HepG2 (cell line): ENCODE measurements at places on chromosomes 4 and X. TPM values are rescaled to one million over a fixed set of nuclear protein-coding genes. Genes with fewer than 3 reads are reported as not detected.

GRCh38 chrX:100494646-100495370 is 84.7 kb upstream of the PCDH19 start:
- H3K4me3 ChIP-seq: no peak overlapping the region
- no peaks in the 10 kb centered on the region for H3K27me3 ChIP-seq
- H3K27ac ChIP-seq: no peak overlapping the region

RGN gene
- total RNA-seq: 74.4 and 76.6 TPM in 2 replicates

DNA sequence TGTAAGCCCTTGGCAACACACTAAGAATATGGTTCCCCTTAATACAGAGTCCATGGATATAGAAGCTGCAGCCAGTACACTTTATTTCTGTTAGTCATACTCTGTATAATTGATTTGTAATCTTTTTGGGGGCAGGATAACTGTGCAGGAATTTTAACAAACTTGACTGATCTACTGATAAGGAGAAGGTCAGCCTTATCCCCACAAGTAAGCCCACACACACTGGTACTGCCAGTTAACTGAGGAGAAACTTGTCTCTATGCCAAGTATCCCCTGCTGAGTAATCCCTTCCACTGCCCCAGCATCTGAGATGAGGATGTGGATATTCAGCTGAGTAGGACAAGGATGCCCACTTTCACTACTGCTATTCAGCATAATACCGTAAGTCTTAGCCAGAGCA is 154.9 kb upstream of the CXXC4 start:
- no peak overlapping the region for H3K4me3 ChIP-seq
- no peak overlapping the region for H3K27ac ChIP-seq
- no peaks in the 10 kb centered on the region for H3K36me3 ChIP-seq
- H3K27me3 ChIP-seq: no peaks in the 10 kb centered on the region
- H3K4me1 ChIP-seq: no peaks in the 10 kb centered on the region
- DNase-seq: no peak

EGFL6 gene
- not detected in 2 replicates for total RNA-seq

DNA sequence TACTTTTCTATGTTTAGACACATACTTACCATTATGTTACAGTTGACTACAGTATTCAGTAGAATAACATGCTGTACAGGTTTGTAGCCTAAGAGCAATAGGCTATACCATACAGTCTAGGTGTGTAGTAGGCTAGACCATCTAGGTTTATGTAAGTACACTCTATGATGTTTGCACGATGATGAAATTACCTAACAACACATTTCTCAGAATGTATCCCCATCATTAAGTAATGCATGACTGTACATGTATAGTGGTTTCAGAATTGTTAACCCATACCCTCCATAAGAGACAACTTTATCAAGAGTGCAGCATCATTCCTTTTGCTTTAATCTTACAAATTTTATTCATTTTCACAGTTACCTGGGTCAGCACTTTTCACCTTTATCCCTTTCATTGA is 126.8 kb downstream of the CLCN5 start:
- H3K27ac ChIP-seq: no peak overlapping the region
- H3K36me3 ChIP-seq: no peaks in the 10 kb centered on the region
- no peak for DNase-seq
- no peaks in the 10 kb centered on the region for H3K27me3 ChIP-seq
- H3K4me3 ChIP-seq: no peak overlapping the region

DNA sequence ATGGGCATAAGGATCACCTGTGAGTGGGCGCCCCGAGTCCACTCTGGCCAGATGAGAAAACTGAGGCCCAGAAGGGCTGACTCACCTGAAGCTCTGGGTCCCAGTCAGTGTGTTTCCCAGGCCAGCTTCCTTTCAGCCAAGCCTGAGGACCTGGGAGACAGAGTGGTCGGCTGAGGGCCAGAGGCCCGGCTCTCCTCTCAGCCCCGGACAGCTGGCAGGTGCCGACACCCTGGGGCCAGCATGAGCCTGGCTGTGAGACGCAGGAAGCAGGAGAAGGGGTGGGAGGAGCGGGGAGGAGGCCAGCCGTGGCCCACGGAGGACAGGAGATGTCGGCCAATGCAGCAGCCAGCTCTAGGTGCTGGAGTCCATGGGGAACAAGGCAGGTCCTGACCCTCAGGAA is 28.9 kb downstream of the ATP2B3 start:
- no peak for DNase-seq
- H3K4me1 ChIP-seq: 0 out of 2 replicates have a peak, but pooled peaks cover 16% of the 10 kb centered on the region
- H3K36me3 ChIP-seq: no peaks in the 10 kb centered on the region
- H3K4me3 ChIP-seq: no peak overlapping the region
- H3K27me3 ChIP-seq: peaks cover 10% of the 10 kb centered on the region; the same call in 1 of the 2 replicates
- H3K27ac ChIP-seq: no peak overlapping the region

TMPRSS11A gene
- total RNA-seq: not detected in 2 replicates
